ENCODE measurements at places on chromosomes 2 and 18.

- no peak for DNase-seq
These were observed 67.0 kb downstream of the LBH start for GRCh38 chr2:30298302-30298701.

DNA sequence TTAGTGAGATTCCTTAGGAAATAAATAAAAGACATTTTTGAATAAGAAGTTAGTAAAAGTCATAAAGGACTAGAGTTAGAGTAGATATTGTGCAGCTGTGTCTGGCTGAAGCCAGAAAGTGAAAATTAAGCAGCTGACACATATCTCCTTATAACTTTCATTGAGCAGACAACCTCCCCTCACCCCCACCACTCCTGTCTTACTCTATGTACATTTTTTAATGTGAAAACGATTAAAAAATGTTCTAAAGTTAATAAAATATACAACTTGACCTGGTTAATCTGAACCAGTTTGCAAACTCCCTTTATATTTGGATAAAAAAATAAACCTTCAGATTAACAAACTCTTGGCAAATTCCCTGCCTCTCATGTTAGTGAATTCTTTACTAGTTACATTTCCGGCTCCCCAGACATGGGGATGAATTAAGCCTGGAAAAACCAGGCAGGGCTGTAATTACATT is 462.8 kb downstream of the MEIS1 start:
- no peak for DNase-seq

DNA sequence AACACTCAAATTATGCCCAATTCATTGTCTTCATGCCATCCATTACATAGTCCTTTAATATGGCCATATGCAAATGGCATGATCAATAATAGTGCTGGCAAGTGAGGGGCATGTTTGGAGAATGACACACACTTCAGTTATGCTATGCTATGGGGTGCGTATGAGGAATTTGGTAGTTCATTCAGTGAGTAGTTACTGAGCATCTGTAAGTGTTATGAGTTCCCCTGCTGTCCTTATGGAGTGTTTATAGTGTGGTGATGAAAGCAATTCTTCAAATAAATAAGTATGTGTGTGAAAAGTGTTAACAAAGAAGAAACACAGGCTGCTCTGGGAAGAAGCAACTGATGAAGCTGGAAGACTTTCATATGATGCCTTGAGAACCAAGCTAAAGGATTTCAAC is 383.7 kb upstream of the SLC14A2 start:
- DNase-seq = no peak

DNA sequence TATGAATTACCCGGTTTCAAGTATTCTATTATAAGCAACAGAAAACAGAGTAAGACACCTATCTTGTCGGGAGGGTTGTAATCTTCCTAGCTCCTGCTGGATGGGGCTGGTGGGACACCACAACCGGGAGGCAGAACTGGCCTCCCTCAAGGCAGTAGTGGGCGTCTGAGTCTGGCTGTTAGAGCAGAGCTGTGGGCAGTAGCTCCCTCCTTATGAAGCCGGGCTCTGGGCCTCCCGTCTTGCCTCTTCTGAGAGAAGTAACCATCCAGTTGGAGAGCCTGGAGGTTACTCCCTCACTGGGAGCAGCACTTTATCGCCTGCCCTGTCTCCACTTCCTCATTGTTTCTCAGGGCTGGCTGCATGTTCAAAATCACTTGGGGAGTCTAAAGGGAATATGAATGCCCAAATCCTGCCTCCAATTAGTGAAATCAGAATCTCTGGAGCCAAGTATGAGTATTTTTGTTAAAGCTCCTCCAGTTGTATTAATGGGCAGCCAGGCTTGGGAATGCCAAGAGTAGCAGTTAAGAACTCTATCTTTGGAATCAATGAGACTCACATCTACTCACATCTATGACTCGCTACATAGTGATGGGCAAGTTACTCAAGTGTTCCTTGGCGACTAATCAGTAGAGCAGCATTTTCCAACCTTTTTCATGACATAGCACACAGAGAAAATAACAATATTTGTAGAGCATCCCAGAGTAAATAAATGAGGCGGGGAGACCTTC is 27.3 kb upstream of the NRP2 start:
- no peak for DNase-seq

DNA sequence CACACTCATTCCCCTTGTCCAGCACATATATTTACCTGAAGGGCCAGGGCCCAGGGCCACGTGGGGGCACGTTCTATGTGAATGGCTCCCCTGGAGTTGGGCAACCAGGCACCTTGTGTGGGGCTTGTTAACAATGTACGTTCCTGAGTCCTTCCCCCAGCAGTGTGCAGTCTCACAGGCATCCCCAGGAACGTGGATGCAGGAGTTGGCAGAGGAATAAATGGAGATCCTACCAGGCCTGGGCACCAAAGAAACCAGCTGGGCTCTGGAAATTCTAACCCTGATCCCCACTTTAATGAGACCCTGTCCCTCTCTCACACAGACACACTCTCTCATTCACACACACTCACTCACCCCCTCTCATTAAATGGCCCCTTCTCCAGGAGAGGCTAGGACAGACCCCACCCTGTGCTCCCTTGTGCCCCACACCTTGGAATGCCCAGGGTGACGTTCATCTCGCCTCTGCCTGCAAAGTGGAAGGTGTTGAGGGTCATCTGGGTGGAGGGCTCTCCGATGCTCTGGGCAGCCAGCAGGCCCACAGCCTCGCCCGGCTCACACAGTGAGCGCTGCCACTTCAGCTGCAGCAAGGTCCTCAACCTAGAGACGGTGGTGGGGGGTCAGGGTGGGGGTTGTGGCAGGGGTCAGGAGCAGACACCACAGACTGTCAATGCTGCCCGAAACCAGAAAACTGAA is 65.6 kb downstream of the POLR1A start:
- DNase-seq = no peak

DNA sequence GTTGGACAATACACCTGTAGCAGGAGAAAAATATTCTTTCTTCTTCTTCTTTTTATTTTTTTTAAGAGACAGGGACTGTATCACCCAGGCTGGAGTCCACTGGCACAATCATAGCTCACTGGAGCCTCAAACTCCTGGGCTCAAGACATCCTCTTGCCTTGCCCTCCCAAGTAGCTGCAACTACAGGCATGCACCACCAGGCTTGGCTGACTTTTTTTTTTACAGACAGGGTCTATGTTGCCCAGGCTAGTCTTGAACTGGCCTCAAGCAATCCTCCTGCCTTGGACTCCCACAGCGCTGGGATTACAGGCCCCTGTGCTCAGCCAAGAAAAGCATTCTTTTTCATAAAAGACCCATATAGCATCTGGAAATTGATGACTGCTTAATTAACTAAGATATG is 17.1 kb upstream of the ARHGAP28 start:
- DNase-seq = no peak

- no peak for DNase-seq
These were observed 88.2 kb upstream of the EPB41L3 start for GRCh38 chr18:5632041-5632440.

GRCh38 chr18:67385455-67385854 is 131.1 kb downstream of the DSEL start:
- DNase-seq = no peak

GRCh38 chr18:45335282-45336043 is 279.8 kb upstream of the SLC14A2 start:
- DNase-seq = no peak

GRCh38 chr2:529424-529823 is 147.8 kb downstream of the TMEM18 start:
- DNase-seq = no peak

DNA sequence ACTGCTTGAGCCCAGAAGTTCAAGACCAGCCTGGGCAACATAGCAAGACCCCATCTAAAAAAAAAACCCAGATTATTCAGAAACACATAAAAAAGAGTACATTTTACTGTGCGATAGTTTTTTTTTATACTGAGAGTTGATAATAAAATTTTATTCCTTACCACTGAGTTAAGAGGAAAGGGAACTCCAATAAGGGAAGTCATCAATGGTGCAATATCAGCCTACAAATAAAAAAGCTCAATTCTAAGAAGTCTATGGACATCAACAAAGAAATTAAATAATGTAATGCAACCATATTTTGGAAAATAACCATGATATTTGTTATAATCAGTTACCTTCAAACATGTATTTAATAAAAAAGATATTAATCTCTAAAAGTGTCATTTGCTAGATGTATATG is 46.6 kb downstream of the PIGN start:
- no peak for DNase-seq

DNA sequence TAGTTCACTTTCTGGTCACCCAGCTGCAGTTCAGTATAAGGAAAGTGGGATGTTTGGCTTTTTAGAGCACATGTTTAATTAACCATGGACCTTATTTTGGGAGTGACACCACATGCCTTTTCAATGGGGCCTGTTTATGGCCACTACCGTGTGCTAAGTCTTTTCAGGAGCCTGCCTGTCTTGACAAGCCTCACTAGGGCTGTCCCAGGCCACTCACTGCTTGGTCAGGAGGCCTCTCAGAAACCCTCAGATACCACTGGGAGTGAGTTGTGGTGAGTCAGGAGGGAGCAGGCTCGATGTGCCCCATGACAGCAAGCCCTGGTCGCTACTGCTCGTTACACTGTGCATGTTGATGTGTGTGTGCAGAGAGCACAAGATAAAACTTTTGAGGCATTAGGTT is 123.0 kb downstream of the MAP4K4 start:
- DNase-seq = no peak

GRCh38 chr2:180655393-180655792 is 325.0 kb upstream of the UBE2E3 start:
- no peak for DNase-seq

DNA sequence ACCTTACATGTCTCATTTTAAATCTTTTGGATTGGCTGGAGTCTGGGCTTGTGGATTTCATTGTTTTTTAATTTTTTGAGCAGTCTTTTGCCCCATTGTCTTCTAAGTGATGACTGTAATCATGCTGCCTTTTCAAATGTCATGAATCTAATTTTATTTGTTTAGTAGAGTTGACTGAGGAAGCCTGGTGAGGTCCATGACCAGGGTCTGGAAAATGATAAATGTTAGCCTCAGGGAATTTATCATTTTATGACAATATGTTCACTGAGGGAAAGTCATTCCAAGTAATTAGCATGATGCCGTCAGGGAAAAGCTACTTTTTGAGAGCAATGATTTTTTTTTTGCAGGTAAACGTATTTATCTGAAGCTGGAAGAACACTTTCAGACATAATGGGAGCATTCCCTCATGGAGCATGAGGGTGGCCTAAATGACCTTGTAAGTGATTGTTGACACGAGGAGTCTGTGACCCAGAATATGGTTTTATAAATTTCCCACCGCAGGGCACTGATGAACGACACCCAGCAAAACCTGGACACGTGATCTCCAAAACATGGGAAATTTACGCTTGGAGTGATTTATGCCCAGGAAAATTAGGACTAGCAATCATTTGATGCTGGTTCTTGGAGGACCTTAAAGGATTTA is 155.3 kb upstream of the NABP1 start:
- no peak for DNase-seq

DNA sequence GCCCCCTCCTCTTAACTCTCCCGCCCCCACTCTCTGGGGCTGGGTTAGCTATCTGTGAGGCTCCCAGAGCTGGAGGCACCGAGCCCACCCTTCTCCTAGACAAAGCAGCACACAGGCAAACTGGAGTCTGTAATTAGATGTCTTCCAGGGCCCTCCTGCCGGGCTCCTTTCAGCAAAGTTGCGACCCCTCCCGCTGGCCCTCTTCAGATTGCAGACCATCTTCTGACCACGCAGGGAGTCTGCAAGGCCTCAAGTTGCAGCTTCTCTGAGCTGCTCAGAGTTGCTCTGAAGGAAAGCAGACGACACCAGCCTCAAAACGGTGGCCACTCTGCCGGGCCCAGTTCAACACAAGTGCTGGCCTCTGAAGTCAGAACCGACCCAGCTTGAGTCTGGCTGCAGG is 228.4 kb upstream of the COPS8 start:
- DNase-seq = no peak
